ENCODE measurements at places on chromosomes 7 and 10.

DNA sequence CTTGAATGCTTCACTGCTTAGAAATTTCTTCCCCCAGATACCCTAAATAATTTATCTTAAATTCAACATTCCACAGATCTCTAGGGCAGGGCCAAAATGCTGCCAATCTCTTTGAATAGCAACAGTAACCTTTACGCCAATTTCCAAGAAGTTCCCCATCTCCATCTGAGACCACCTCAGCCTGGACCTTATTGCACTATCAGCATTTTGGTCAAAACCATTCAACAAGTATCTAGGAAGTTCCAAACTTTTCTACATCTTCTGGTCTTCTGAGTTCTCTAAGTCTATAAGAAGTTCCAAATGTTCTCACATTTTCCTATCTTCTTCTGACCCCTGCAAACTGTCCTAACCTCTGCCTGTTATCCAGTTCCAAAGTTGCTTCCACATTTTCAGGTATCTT, 1306.9 kb upstream of the SORCS1 start:
- DNase-seq: no peak

DNA sequence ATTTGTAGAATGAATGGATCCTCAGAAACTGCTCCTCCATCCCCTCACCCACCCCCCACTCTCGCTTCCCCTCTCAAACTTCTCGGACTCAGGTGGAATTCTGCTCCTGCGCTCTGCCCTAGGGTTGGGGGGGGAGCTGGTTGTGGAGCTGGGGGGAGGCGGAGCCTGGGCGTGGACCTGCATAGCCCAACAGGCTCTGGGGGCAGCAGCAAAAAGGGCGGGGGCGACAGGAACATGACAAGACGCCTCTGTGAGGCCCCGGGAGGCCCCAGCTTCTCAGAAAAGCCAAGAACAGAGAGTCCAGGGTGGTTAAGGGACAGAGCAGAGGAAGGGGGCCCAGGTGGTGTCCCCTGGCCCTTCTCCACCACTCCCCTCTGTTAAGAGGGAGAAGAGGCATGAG, 3.5 kb downstream of the TSC22D4 start:
- no peak for DNase-seq

DNA sequence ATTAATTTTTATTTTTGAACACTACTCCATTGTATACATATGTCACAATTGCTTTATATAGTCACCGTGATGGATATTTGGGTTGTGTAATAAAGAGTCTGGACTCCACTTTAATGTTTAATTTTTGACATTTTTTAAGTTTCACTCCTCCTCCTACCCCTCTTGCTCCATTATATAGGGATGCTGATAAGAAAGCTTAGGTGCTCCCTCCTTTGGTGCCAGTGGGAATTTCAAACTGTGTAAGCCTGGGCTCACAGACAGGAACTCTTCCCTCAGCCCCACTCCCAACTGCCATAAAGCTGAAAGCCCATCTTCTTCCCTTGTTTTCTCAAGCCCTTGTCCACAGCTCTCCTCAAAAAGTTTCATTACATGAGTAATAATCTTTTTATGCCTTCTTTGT, 47.6 kb downstream of the TWIST1 start:
- DNase-seq: no peak

DNA sequence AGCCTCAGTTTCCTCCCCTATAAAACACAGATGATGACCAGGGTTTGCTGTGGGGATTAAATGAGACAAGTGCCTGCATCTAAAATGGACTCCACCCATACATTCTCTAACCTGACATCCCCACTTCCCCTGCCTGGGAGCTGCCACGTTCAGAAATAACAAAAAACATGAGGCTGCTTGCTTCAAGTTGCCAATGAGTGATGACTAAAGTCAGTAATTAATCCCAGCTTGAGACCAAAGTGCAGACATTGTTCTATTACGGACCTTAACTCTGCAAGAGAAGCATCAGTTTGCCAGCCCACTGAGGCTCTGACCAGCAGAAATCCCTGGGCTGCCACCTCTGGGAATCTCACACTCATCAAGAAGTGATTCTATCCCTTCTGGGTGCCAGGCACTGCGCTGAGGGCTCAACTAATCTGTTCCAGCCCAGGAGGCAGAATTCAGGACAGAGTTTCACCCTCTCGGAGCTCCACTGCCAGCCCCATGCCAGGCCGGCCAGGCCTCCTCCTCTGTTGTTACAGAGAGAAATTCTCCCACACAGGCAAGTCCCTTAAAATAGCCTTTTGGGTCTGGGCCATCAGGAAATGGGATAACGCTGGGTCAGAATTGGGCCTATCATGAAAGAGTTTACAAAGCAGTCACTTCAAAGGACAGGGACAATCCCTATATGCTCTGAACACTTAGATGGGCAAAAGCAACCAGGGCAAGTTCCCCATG, 11.4 kb downstream of the SH3PXD2A start:
- DNase-seq: no peak

DNA sequence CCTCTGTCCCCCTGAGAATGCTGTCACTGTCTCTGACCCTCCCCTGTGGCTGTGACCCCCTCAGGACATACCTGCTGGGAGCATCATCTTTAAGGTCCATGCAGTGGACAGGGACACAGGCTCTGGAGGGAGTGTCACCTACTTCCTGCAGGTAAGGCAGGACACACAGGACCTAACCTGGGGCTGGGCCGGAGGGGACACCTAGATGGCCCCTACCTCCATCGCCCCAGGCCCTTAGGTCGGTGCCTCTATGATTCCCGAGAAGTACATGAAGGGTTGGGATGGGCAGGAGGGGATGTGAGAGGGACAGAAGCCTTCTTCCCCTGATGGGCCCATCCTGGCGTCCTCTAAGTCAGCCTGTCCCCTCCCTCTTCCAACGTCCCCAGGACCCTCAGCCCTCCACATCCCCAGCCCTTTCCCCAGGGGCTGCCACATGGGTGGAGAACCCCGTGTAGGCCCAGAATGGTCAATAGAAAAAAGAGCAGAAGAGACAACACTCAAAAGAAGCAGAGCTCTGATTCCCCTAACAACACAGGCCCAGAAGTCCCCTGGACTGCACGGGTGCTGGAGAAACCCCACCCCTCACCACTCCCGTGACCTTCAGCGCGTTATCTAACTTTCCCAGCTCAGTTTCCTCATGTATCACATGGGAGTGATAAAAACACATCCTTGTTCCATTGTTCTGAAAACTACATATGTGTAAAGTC, 6.4 kb downstream of the CDHR1 start:
- no peak for DNase-seq

Measured in AML-193 (cell line).